CD4-positive, alpha-beta T cell (primary cell): ENCODE measurements at places on chromosomes 11 and 22.
A peak's percentile ranks its signal among the peaks of the same experiment; 100 is the strongest.

DNA sequence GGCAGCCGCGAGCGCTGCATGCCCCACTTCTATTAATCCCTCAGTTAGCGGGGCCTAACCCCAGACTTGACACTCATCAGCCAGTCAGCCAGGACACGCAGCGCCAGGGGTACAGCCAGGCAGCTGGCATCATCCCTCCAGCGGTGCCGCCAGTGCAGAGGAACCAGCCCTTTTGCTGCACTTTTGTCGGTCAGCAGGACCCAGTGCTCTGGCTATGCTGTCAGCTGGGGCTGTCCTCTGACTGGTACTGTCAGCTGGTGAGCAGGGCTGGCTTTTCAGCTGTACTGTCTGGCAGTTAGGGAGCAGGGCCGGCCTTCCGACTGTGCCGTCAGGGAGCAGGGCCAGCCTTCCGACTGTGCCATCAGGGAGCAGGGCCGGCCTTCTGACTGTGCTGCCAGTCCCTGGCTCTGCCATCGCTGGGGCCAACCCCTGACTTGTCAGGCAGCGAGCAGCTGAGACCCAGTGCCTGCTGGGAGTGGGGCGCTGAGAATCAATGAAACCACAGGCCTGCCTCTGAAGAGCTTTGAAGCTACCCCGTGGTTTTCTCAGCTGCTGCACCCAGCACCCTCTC is 115.4 kb downstream of the KIAA1671 start:
- DNase-seq: peak; percentile 85

DNA sequence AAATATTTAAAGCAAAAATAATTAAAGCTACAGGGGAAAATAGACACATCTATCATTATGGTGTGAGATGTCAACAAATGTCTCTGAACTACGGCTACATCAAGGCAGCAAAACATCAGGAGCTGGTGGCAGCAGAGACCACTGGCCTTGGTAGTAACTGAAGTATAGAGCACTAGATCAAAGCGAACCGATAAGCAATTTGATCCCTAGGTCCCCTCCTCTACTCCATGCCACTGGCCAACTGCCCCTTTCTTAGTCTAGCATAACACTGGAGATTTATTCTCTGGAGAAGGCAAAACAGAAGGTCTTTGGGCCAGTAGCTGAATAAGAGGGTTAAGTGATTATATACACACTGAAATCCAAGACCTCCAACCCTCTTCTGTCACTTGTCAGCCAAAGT is 13.6 kb upstream of the RAB3IL1 start:
- no peak for DNase-seq

GRCh38 chr22:29765905-29766631 is 739 bp downstream of the ZMAT5 start:
- no peak for DNase-seq

DNA sequence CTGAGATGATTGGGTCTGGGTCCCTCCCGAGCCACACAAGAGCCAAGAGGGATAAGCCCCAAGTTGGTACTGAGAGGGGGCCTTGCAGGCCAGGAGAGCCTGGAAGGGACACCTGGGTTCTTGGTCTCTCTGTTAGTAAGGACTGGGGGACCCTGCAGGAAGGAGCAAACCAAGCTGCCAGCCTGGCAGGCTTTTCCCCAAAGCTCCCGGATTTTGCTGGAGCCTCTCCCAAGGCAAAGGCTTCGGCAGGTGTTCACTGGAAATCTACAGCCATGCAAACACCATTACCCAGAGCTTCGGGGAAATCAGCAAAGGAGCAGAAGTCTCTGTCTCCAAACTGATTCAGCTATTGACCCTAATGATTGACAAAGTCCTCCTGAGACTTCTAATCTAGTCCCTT is 527.9 kb downstream of the BUD13 start:
- DNase-seq: no peak

- no peak for DNase-seq
Measured at GRCh38 chr11:30568931-30569330, 17.2 kb downstream of the MPPED2 start.

- no peak for DNase-seq
Measured at GRCh38 chr11:117582433-117582832, 214.6 kb downstream of the DSCAML1 start.

DNA sequence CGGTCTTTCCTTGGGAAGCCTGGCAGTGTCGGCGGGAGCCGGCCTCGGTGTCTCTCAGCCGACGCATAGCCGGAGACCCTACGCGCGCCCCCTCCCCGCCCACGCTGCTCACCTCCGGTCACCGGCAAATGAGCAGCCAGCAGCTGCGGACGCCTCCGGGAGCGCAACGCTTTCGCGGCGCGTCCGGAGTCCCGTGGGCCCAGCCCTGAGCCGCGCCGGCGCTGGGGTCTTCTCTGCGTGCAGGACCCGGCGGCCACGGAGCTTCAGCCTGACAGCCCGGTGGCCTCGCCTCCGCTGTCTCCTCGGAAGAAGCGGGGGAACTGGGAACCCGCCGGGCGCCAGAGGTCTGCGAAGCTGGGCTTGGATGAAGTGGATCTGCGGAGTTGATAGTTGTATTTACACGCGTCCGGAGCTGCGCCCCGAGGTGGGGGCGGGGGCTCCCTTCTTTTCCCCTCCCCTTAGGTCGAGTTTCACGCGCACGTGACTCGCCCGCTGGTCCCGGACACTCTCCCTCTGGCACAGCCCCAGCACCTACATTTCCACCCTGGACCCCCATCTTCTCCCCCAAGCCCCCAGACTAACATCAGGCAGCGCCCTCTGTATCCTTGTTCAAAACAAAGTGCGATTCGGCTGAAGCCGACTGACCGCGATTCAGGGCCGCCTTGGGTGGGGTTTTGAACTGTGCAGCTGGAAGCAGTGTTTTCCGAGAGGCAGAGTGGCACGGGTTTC is at the start of gene SLC43A1:
Gene SLC43A1, minus strand, starts transcription at position 371 of the 729 bp plus-strand sequence. CDS start 1,591 bp downstream, outside the sequence.
- DNase-seq: no peak

GRCh38 chr11:2519517-2519861 is 74.7 kb downstream of the KCNQ1 start:
- DNase-seq: no peak

GRCh38 chr11:102552020-102552419 is 21.5 kb upstream of the MMP7 start:
- DNase-seq: no peak

GRCh38 chr11:76314741-76315090 is 66.2 kb downstream of the THAP12 start:
- no peak for DNase-seq

GRCh38 chr11:114168691-114169090 is 109.2 kb downstream of the ZBTB16 start:
- DNase-seq: no peak

- no peak for DNase-seq
Measured at GRCh38 chr22:49566693-49567092, 261.0 kb downstream of the BRD1 start.

GRCh38 chr11:94046796-94047195 is 25.6 kb downstream of the HEPHL1 start:
- no peak for DNase-seq

DNA sequence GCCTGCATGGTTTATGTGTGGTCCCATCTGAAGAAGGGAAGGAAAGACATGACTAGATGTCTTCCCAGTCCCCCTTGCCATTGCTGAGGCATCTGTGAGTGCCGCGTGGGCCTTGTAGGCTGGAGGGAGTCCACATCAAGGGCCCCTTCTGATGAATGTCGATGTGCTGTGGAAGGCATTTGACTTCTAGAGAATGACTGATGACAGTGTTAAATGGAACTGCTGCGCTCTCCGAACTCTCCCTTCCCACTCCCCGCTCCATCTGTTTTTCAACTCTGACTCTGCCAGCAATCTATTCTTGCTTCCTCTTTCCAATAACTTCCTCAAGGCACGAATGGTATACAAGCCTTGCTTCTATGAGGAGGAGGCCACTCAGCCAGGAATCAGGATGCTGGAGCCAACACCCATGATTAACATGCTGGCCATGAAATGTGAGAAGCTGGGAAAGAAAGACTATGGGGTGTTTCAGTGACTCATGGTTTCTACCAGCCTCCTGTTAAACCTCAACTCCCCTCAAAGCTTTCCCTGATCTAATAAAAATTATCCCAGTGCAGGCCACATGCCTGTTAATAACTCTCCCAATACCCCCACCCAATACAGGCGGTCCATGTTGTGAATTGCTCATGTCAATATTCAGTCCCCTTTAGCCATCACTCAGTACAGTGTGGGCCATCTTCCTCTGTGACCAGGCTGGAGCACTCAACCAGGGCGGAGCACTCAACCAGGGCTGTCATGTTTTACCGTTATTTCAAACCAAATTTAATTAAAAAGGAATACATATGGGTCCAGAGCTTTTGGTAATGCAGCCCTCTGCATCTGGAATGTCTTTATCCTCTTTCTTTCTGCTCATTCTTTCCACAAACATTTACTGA is 46.4 kb upstream of the TBCEL start:
- no peak for DNase-seq
